ENCODE measurements at places on chromosomes 16 and 17.

DNA sequence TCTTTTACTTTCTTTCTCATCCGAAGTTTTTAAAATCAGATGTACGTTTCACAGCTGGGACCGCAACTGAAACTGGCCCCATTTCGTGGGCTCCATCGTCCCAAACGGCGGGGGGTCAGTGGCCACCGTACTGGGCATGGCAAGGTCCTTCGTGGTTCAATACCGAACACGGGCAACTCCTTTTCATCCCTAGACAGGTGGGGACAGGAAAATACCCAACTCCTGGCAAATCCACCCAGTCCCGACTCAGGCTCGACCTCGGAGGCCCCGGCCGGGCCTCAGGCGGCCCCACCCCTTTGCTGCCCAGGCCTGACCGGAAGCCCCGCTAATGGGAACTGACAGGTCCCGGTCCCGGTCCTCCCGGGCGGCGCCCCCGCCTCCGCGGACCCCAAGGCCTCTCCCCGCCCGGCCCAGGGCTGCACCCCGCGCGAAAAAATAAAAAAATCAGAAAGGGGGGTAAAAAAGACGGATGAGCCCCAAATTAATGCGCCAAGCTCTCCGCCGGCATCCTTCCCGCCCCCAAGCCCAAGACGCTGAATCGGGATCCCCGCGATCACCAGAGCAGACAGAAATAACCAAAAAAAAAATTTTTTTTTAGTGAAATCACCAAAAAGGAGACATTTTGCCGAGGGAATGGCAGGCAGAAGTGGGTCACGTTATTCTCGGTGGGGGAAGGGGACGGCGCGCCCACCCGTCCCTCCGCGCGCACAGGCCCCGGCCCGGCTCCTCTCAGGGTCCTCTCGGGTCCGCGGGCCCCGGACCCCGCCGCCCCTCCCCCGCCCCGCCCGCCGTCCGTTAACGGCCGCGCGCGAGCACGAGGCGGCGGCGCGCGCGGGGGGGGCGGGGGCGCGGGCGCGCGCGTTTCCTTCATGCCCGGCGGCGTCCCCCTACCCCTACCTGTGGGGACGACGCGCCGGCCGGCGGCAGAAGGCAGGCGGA lies 562 bp downstream of the ZC3H7A start:
- DNase-seq = peak; percentile 53

DNA sequence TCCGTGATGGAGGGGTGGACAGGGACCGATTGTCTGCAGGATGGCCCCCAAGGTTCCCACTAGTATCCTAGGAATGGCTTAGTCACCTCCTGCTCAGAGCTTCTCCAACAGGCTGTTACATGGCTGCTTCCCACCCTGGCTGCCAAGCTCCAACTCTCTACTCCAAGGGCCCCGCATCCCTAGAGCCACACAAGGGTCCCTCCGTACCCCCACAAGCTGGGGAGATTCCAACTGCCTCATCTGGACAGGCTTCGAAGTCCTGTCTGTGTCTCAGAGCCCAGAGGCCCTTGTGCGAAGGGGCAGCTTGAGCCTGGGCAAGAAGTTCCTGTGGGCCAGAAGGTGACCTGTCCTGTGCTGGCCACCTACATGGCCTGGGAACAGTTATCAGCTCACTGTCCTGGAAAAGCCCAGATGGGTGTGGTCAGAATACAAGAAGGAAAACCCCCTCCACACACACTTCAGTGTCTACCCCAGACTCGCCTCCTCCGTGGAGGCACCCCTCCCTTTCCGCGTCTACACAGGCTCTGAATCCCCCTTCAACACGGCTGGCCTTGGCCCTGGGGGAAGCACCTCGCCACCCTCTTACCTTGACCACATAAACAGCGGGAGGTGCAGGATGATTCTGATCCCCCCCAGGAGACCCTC lies 586 bp downstream of the MEAK7 start:
- DNase-seq = no peak

GRCh38 chr17:30897311-30897710 lies 8.7 kb downstream of the TEFM start:
- DNase-seq = no peak

GRCh38 chr16:9929313-9929712 lies 252.9 kb downstream of the GRIN2A start:
- no peak for DNase-seq

DNA sequence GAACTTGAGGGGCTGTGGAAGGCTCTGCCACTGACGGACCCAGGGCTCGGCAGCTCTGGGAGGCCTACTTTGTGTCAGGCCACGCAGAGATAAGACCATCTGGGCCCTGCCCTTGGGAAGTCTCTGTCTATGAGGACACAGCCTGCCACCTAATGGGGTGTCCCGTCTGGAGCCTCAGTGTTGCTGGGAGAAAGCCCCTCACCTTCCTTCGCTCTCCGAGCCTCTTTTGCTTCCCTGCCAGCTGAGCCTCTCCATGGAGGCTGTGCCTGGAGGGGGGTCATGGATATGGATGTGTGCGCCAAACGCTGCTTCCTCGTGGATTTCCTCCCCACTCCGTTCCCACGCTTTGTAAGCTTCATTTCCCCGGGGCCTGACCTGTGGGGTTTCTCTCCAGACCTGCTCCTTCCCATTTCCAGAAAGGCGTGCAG lies 228.8 kb downstream of the SEC14L1 start:
- no peak for DNase-seq

DNA sequence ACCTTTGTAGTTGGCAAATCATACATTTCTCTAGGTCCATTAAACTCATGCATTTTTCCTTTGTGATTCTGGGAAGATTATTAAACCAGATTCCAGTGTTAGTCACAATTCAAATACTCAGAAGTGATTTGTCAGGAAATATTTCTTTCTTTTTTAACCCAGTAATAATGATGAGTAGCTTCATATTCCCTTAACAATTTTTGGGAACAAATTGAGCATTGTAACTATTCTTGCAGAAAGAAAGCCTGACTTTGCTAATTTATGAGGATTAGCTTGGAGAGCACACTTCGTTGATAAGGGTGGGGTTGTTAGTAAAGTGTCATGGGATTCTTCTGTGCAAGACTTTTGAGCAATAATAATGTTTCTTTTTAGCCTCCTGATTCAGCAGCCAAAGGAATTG lies 18.7 kb upstream of the KRT24 start:
- no peak for DNase-seq

GRCh38 chr16:49856672-49857330 lies 889 bp upstream of the ZNF423 start:
- DNase-seq = peak; percentile 43

DNA sequence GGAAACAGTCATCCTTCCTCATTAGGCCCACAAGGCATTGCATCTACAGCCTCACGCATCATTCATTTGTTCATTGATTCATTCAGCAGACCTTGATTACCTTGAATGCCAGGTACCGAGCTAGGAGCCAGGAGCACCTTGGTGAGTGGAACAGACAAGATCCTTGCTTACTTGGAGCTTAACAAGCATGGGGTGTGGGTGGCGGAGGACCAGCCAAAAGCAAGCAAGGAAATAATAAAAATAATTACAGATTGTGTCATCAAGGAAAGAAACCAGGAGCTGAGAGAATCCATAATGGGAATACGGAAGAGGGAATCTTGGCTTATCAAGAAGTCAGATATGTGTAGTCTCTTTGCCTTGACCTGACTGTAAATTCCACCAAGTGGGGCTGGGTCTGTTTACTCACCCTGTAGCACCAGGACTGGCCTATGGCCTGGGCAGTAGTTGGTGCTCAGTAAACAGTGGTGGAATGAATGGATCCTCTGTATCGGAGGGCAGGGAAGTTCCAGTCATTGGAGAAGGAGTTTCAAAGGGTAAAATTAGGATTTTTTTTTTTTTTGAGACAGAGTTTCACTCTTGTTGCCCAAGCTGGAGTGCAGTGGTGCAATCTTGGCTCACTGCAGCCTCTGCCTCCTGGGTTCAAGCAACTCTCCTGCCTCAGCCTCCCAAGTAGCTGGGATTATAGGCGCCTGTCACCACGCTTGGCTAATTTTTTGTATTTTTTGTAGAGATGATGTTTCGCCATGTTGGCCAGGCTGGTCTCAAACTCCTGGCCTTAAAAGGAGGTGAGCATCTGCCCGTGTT lies 157.7 kb downstream of the MSI2 start:
- DNase-seq = no peak

DNA sequence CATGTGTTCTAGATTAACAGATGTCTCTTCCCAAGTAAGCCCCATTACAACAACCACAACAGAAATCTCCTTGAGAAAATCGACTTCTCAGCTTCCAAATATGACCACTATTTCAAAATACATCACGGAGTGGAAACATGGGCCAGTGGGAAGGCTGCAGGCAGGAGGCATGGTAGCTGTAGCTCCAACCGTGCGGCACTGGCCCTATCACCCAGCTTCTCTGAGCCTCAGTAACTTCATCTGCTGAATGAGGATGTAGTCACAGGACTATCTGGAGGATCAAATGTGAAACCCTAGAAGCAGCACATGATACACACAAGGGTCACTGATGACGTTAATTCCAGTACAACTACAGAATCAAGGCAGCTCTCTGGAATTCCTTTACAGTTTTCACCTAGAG lies 112.2 kb downstream of the VPS53 start:
- DNase-seq = no peak

- no peak for DNase-seq
Measured at GRCh38 chr17:47252209-47252608, 1.4 kb upstream of the ITGB3 start.

DNA sequence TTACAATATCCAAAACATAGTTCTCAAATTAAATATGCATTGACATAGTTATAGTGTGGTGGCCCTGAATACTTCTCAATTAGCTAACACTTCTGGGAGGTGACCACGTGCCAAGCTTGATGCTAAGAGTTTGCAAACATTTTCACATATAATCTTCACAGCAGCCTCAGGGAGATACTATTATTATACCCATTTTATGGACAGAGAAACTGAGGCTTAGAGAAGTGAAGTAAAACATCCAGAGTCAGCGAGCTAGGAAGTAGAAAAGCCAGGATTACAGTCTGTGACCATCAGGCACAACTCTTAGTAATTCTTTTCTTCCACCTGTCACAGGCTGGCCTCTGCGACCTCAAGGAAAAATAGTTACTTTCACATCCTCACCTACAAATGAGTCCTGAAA lies 102.2 kb upstream of the IRX6 start:
- no peak for DNase-seq

DNA sequence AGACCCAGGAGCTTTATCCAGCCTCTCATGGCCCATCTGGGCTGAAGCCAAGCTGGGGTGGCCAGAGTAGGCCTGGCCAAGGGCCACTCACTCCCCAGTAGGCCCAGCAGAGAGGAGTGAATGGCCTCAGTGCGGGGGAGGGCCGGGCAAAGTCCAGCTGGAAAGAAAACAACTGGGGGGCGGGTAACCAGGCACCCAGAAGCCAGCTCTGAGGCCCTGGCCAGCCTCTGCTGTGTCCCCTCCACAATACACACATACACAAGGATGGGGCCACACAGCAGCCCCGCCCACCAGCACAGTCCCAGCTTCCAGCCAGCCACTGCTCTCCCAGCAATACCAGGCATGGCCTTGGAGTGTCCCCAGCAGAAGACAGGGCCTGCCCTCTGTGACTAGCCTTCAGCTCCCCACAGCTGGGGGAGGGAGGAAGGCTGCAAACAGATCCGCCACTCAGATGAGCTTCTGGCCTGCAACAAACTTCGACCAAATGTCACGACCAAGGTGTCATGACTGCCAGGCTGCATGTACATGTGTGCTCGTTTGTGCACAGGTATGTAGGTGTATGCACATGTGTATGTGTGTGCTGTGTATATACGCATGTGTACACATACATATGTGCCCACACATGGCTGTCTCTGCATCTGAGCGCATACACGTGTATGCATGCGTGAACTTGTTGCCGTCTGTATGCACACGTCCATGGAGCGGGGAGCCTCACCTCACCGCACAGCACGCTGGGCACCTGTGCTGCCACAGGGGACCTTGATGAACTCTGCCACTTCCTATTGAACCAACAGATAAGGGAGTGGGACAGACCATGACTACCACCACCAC lies 5.0 kb downstream of the CARHSP1 start:
- no peak for DNase-seq

DNA sequence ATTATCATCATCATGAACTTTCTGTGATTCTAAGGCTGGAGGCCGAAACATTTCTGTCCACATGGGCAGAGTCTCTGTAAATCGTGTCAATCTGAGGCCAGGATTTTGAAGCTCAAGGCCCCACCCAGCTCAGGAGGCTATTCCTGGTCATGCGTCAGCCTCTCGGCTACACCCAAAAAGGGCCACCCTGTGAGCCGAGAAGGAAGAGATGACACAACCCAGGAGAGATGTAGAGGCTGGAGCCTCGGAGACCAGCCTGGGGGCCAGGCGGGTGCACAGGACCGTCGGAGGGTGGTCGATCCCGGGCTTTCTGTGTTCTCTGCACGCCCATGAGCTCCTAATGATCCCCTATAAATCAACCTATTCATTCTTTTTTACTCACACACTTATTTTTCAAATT lies 1.1 kb upstream of the CACNG1 start:
- DNase-seq = no peak

DNA sequence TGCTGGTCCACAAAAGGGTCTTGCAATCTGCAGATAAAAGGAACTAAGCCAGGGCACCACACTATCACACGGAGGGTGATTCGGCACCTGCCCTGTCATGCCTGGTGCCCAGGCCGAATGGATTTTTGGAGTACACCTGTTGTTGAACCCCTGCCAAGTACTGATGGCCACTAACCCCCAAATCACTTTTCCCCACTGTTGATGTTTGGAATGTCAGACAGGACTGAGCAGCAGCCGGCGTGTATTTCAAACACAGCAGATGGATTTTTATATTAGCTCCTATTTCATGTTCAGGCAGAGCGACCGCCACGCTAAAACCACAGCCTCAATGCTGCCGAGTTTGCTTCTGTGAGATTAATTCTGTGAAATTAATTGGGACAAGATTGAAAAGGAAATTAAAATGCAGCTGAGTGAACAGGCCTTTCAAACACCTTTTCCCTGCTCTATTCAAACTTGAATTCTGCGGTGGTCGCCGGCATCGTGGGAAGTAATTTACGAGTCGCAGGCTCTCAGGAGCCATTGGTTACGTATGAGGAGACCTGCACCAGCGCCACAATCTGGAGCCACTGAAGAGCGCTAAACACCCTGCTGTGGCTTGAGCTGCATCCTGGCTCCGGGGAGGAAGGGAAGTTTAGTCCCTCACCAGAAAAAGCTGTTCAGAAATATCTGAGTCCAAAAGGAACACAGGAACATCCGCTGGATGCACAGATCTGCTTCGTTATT lies 48.5 kb downstream of the SNX11 start:
- DNase-seq = no peak

DNA sequence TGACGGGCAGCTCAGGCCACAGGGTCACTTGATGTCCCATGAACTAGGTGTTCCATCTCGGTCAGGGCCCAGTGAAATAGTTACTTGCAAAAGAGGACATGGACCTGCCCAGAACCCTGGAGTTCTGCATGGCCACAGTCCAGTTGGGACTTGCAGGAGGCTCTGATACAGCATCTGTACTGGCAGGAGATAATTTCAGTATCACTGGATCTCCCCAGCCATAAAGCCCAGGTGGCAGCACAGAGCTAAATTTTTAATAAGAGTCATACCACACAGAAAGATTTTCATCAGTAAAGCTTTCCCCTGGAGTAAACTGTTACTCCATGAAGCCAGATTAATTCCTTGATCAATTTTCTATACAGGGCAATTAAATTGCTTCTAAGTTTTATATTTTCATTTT lies 18.0 kb upstream of the SLC16A5 start:
- DNase-seq = no peak

GRCh38 chr17:45672301-45672700 lies 111.8 kb upstream of the CRHR1 start:
- no peak for DNase-seq
